ENCODE measurements at places on chromosomes 16 and 17. TPM values are rescaled to one million over a fixed set of nuclear protein-coding genes. Genes with fewer than 3 reads are reported as not detected.
A peak's percentile ranks its signal among the peaks of the same experiment; 100 is the strongest.

GRCh38 chr17:32158870-32159585 is 16.7 kb downstream of the RHOT1 start:
- H3K4me1 ChIP-seq, result peaks cover 6% of the 10 kb centered on the region
- H3K27ac ChIP-seq, result no peak overlapping the region
- no peaks in the 10 kb centered on the region for H3K27me3 ChIP-seq
- peaks cover 5% of the 10 kb centered on the region for H3K36me3 ChIP-seq

- no peak overlapping the region for H3K4me3 ChIP-seq
- no peak overlapping the region for H3K27ac ChIP-seq
- no peaks in the 10 kb centered on the region for H3K4me1 ChIP-seq
- no peaks in the 10 kb centered on the region for H3K36me3 ChIP-seq
- H3K27me3 ChIP-seq, result no peaks in the 10 kb centered on the region
- DNase-seq, result no peak
These were observed 38.6 kb downstream of the ELAC2 start for GRCh38 chr17:12979246-12979645.

GRCh38 chr16:67967958-67968399 is 458 bp downstream of the SLC12A4 start:
- peak overlapping the region; percentile 86 for H3K4me3 ChIP-seq
- peak overlapping the region; percentile 87 for H3K27ac ChIP-seq
- peaks cover 26% of the 10 kb centered on the region for H3K4me1 ChIP-seq
- no peak for DNase-seq
- H3K27me3 ChIP-seq, result no peaks in the 10 kb centered on the region

Gene CSH2
- not detected for total RNA-seq

DNA sequence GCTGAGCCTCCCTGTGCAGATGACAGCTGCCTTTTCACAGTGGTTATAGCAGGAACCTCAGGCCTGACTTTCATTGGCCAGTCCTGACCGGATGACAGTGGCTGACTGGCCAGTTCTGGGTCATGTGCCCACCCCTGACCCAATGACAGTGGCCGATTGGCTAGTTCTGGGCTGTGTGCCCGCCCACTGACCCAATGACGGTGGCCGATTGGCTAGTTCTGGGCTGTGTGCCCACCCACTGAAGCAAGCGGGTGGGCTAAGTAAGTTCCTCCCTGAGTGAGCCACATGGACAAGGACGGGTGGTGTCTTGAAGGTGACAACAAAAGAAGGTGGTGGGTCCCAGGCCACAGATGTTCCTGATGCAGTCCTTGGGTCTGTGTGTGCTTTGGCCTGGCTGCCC is 9.5 kb downstream of the DEF8 start:
- H3K27me3 ChIP-seq, result no peaks in the 10 kb centered on the region
- DNase-seq, result peak; percentile 40
- no peaks in the 10 kb centered on the region for H3K4me1 ChIP-seq
- H3K27ac ChIP-seq, result no peak overlapping the region
- H3K36me3 ChIP-seq, result peaks cover 17% of the 10 kb centered on the region

DNA sequence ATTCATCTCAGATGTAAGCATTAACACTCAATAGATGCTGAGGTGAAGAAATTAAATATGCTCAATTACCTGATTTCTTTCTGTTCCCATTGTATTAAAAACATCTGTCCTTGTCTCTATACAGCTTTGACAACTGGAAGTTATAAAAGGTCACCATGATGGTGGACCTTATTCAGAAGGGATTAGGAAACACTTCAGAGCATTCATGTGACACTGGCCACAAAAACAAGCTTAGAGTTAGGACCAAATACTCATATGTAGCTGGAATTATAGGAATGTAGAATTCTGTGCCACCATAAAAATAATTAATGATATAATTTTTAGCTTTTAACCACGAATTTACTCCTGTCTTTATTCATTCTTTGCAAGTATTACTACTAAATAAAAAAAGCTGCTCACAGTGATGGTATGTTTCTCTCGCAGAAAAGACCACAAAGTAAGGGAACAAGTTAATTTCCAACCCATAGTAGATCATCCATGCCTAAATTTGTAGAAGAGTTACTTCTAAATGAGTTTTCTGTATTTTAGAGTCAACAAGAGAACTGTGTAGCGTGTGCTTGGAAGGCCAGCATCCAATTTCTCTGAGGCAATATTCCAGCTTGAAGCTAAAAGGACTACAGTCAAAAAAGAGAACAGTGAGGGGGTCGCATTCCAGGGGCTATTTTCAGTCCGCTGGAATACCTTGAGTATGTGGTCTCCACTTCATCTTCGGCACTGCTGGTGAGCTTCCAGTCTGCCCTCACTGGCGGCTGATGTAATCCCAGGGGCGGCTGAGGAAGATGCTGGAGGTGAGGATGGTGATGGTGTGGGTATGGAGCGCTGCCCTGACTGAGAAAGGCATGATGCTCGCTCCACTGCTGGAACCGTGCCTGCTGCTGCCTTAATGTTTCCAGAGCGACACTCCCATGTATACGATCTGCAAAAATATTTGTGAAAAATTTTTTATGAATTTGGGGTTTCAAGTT is 63.7 kb downstream of the CACNG1 start:
- DNase-seq, result no peak
- H3K4me3 ChIP-seq, result no peak overlapping the region
- H3K4me1 ChIP-seq, result no peaks in the 10 kb centered on the region
- H3K27ac ChIP-seq, result no peak overlapping the region
- no peaks in the 10 kb centered on the region for H3K27me3 ChIP-seq
- peaks cover 26% of the 10 kb centered on the region for H3K36me3 ChIP-seq

DNA sequence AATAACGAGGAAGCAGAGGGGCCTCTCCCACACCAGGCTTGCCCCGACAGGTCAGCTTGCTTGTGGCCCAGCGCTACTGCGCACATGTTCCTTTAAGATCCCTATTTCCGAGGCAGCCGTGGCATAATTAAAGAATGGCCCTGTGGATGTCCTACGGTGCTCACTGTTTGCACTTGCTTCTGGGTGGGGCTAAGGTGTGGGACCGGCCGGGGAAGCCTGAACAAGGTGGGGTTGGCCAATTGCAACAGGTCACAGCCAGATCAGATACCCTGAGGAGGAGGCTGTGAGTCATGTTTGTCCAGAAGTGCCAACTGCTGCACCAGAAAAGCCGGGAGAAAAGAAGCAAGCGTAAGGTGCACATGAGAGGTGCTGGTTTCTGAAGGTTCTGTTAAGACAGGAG is 158.5 kb upstream of the CACNG5 start:
- H3K27ac ChIP-seq, result no peak overlapping the region
- H3K4me3 ChIP-seq, result peak overlapping the region; percentile 15
- peak; percentile 71 for DNase-seq
- no peaks in the 10 kb centered on the region for H3K36me3 ChIP-seq
- H3K27me3 ChIP-seq, result no peaks in the 10 kb centered on the region

All from HCT116 (cell line).